ENCODE measurements at places on chromosomes 7 and 10.

- no peak for DNase-seq
Observed at GRCh38 chr7:102953406-102953805, 40.6 kb downstream of the LRRC17 start.

DNA sequence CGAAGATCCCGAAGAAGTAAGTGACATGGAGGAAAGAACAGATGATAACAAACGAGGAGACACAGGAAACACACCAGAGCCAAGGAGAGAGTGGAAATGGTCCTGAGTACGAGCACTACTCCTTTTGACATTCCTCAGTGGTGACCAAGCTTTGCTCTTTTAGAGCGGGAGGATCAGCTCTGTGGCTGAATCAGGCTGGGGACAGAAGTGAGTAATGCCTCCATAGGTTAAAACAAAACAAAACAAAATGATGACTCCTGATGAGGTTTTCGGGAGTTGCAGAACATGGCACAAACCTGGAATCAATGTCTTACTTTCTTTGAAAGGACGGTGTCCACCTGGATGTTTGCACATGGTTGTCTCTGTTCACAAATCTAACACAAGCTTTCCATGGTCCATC lies 30.3 kb upstream of the TCF7L2 start:
- no peak for DNase-seq

DNA sequence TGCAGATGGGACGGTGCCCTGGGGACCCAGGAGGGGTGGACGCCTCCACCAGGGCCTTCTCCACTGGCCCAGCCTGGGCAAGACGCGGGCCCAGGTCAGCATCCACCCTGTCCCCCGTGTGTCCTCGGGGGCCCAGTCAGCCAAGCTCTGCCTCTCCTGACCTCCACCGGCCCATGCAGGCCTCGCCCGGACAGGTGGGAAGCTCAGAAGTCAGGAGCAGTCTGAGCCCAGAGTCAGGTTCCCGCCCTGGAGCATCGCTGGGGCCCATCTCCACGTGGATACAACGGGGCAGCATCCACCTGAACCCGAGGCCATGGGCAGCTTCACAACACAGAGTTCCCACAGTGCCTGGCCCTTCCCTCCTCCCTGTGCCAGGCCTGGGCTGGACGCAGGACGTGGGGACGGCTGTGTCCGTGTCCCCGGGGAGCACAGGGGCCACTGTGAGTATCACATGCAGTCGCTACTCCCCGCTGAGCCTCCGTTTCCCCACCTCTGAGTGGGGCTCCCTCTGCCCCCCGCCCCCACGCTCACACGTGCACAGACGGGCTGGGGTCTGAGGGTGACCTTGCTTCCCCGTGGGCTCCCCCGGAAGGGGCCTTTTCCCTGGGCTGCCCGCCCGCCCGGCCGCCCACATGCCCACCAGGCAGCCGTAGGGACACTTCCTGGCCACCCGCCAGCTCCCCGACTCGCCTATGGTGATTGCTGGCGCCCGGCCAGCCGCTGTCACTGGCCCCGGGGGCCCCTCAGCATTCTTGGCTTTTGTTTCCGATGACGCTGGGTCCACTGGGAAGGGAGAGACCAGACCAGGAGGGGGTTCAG lies 64.3 kb downstream of the PDGFA start:
- DNase-seq, result peak; percentile 21

DNA sequence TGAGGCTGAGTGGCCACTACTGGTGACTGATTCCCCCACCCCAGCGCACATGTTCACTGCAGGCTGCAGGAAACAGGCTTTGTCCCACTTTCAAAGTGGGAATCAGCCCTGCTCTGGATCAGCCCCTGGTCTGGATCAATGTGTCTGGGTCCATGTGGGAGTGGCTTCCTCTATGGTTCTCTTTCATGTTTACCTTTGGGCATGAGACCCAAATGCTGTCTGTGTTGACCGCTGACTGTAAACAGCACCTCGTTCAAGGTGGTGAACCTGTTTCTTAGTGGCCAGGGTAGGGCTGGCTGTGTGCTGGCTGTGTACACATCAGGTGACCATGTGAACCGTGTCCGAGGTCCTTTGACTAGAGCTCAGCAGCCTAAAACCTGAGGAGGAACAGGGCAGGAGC lies 121.8 kb downstream of the CAMK1D start:
- DNase-seq, result peak; percentile 38

GRCh38 chr10:23417254-23417653 lies 21.6 kb upstream of the OTUD1 start:
- DNase-seq, result no peak

DNA sequence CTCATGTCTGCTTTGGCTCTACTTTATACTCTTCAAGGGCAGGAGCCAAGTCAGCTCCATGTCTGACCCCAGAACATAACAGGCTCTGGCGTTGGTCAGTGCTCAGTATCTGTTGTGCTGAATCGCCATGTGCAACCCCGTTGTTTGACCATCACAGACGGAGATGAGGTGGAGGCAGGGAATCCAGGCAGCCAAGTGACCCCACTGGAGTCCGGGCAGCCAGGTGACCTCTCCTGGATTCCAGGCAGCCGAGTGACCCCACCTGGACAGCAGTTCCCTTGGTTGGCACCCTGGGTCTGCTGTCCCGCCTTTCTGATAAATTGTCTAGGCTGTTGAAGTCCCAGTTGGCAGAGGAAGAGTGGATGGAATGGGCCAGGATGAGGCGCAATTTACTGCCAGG lies 232.2 kb downstream of the TCERG1L start:
- no peak for DNase-seq

GRCh38 chr10:46272863-46273415 lies 13.9 kb upstream of the ANTXRL start:
- no peak for DNase-seq

GRCh38 chr7:94059746-94060145 lies 55.6 kb upstream of the BET1 start:
- no peak for DNase-seq

- DNase-seq, result no peak
Observed at GRCh38 chr7:48176356-48176893, 5.2 kb downstream of the ABCA13 start.

GRCh38 chr7:14303536-14303935 lies 314.1 kb upstream of the ETV1 start:
- no peak for DNase-seq
